Bronchial epithelial cell (primary cell): ENCODE measurements at places on chromosomes 3 and 15.

GRCh38 chr3:38457111-38458003 lies 3.7 kb downstream of the ACVR2B start:
- DNase-seq = no peak

DNA sequence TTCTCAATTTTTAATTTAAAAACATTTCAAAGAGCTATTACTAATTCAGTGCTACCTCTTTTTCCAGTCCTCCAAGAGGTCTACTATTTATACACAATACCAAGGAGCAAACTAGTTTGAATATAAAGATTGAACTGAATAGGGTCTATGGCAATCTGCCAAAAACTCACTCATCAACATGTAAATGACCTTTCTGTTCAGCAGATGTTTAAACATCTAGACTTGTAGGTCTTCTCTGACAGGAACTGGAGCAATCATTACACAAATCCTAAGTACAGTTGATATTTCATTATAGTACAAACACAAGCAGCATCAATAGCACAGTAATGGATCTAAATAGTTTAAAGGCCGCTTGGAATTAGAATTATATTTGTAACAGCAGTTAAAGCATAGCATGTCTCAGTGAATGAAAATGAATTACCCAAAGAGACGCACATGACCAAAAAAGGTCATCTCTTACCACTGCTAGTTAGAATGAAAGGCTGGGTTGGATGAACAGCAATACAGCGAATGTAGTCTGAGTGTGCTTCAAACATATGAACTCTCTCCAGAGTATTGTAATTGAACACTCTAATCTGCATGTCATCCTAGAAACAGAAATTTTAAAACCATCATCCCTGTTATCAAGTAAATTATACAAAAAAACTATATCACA lies 10.7 kb downstream of the COPB2 start:
- no peak for DNase-seq

DNA sequence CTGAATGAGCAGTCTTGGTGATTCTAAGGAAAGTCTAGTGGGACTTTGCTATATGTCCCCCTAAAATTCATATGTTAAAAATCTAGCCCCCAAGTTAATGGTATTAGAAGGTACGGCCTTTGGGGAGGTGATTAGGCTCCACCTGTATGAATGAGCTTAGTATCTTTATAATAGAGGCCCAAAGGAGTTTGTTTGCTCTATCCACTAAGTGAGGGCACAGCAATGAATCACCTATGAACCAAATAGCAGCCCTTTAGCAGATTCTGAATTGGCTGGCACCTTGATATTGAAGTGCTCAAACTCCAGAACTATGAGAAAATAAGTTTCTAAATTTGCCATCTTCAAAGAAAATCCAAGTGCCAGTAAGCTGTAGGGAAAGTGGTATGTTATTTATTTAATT lies 187.9 kb downstream of the SUCNR1 start:
- no peak for DNase-seq

- DNase-seq = peak; percentile 81
Measured at GRCh38 chr3:15754047-15754446, 43.7 kb downstream of the ANKRD28 start.

GRCh38 chr3:188900421-188900951 lies 271.3 kb upstream of the TPRG1 start:
- DNase-seq = peak; percentile 93

DNA sequence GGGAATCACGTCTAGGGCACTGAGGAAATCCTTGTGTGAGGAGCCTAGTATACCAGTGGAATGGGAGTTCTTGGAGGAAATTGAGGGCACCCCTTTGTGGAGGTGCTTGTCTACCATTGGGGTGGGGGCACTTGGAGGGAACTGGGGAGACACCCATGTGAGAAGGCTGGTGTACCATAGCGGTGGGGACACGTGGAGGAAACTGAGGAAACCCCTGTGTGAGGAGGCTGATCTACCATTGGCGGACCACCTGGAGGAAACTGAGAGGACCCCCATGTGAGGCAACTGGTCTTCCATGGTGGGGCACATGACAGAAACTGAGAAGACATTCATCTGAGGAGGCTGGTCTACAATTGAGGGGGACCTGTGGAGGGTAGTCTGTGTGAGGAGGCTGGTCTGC lies 164.5 kb downstream of the FBLN2 start:
- DNase-seq = no peak

- DNase-seq = peak; percentile 35
Measured at GRCh38 chr15:42385206-42385979, 26.1 kb downstream of the CAPN3 start.

DNA sequence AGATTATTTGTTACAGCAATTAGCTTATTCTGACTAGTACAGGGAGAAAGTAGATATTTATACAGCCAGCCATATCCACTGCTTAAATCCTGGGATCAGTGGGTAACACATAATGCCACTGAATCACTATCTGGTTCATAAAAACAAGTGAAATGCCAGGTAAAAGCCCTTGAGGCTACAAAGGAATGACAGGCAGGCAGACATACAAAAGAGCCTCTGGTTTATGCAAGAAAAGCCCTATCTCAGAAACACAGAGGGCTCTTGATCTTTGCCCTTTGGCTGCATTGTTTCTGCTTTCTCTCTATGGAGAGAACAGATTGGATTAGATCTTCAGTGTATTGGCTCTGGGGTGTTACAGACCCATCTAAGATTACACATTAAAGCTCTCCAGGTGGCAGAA lies 115.4 kb upstream of the GADL1 start:
- DNase-seq = peak; percentile 53

DNA sequence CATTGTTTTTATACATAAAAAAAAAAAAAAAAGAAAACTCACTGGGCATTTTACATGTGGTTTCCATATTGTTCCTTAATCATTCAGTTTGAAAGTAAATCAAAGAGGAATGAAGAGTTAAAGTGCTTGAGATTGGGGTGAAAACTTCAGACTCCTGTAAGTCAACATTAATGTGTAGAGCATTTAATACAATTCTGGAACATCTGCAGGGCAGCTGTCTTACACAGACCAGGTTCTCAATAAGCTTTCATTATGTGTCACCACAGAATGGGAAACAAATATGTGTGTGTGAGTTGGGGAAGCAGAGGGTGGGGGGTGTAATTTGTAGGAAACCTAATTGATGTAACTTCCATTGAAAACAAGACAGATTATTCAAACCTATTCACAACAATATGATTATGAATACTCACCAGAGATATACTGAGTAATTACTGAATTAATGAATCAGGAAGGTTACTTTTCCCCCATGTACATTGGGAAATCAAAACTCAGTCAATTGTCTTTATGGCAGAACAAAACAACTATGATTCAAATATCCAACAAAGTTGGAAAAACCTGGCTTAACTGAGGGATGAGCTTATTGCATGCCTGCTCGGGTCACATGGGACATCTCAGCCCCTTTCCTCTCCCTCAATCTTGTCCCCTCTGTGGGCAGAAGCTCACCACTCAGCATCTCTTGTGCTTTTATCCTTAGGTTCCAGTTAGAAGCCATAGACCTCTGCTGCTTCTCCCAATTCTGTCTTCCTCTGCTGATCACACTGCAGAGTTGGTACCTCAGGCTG lies 281.2 kb upstream of the THBS1 start:
- DNase-seq = no peak
